Activated CD4-positive, alpha-beta T cell treated with anti-CD3 and anti-CD28 coated beads, Interleukin-2, Interleukin-6, amounts not matched to agents 100 ng/mL and 50 ng/mL, durations not matched to agents 16 hours and 8 hours (primary cell): ENCODE measurements at places on chromosomes 13 and 19.

- no peak for DNase-seq
These were observed 201.3 kb downstream of the SLITRK6 start for GRCh38 chr13:85597790-85598500.

DNA sequence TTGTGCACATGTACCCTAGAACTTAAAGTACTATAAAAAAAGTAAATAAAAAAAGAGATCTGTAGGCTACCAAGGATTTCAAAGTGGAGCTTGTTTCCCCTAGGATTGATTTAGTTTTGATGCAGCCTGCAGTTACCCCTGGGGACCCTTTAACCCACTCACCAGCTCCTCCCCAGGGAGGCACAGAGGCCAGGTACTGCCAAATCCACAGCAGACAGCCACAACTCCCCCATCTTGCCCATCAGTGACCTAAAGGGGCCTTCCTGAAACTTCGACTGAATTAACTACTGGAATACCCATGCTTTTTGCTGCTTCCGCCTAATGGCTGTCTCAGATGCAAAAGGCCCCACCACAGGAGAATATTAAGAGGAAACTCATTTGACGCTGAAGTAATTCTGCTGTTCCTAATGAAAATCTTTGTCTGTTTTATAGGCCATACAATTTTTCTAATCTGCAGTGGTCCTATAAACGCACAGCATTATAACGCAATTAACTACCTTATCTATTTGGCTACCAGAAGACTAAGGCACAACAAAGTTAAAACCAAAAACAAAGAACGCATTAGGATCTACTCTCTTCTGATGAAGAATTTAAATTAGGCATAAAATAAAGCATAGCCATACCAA is 95.0 kb downstream of the FOXO1 start:
- DNase-seq = no peak

- DNase-seq = no peak
These were observed 1.1 kb downstream of the ZNF625 start for GRCh38 chr19:12155324-12155860.

- DNase-seq = no peak
These were observed 49.5 kb upstream of the PCDH17 start for GRCh38 chr13:57582032-57582431.

DNA sequence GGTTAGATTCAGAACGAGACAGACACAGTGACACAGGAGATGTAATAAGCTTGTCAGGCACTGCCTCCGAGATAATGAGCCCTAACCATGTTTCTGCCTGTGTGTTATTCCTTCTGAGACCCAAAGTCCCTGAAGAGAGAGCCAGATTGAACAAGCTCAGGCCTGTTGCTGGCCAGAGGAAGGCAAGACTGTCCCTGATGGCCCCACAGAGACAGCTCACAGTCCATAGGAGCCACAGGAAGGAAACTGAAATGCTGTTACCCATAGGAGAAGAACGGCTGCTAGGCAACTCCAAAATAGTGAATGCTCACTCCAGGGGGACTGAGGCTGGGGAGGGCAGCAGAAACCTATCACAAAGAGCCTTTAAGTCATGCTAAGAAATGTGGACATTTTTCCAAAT is 31.8 kb upstream of the RFXAP start:
- no peak for DNase-seq

DNA sequence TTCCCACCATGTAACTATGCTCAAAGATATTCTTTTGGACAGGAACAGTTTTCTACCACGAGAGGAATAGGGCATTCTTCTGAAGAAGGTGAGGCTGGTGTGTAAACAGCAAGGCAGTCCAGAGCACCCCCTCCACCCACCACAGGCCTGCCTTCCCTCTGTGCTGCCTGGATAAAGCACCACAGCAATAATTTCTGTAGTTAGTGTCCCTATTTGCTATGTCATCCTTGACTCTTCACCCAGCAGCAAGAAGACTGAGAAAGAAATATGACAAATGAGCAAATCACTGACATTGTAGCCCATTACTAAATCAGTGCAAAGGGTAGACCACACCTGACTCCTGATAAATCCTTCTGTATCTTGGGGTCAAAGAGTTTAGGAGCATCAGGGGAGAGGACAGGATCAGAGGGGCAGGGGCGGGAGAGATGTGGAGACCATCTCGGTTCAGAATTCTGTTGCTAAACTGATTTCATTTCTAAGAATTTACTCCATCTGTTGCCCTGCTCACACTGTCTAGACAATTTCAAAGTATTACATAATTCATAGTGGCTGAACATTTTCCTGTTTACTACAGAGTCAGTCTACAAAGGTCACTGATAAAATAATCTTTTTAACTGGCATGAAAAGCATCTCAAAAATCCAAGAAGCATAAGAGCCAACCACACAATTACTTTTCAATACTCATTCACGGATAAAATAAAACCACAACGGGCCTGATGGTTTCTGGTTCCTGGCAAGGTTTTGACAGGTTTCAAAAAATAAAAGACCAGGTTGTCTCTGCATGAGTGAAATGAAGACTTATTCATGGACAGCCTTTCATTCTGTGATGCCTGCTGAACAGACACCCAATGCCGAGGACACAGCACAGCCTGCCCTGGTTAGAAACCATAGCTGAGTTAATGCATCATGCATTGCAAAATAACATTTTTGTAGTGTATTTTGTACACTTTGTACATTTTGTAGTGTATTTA is 88.4 kb upstream of the IRS2 start:
- peak; percentile 2 for DNase-seq

- no peak for DNase-seq
These were observed 40.0 kb upstream of the KL start for GRCh38 chr13:32976056-32976805.

DNA sequence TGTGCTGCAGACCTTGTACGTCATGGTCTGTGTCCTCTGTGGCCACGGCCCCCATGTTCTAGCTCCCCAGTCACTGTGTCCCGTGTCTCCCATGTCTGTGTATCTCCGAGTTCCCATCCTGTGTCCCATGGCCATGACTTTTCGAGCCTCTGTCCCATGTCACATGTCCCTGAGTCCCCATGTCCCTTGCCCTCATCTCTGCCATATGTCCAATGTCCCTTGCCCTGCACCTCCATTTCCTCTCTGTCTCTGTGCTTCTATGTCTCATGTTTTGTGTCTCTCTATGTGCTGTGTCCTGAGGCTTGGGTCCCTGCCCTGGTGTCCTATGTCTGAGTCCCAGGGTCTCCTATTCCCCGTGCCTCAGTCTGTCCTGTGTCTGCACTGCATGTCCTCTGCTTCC is 2.0 kb downstream of the ATP4A start:
- DNase-seq = no peak

DNA sequence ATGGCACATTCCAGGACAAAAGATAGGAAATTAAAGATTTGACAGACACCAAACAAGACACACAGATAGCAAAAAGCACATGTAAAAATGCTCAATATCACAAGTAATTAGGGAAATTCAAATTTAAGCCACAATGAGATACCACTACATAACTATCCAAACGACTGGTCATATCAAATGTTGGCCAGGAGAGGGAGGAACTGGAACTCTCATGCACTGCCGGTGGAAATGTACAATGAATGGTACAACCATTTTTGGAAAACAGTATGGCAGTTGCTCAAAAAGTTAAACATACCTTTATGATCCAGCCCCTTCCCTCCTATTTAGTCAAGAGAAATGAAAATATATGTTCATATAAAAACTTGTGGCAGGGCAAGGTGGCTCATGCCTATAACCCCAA is 36.8 kb upstream of the CYP2S1 start:
- no peak for DNase-seq

- DNase-seq = no peak
These were observed 369.7 kb upstream of the TSHZ3 start for GRCh38 chr19:31718898-31719297.

GRCh38 chr13:94928127-94928775 is 215.9 kb upstream of the SOX21 start:
- DNase-seq = no peak

GRCh38 chr13:75547917-75548316 is 1.7 kb upstream of the UCHL3 start:
- no peak for DNase-seq

GRCh38 chr13:112124141-112124540 is 57.2 kb downstream of the SOX1 start:
- DNase-seq = no peak

- peak; percentile 60 for DNase-seq
These were observed 33.0 kb downstream of the CRYL1 start for GRCh38 chr13:20492641-20493040.

- peak; percentile 14 for DNase-seq
These were observed 161.6 kb downstream of the KDM4B start for GRCh38 chr19:5130371-5131030.

DNA sequence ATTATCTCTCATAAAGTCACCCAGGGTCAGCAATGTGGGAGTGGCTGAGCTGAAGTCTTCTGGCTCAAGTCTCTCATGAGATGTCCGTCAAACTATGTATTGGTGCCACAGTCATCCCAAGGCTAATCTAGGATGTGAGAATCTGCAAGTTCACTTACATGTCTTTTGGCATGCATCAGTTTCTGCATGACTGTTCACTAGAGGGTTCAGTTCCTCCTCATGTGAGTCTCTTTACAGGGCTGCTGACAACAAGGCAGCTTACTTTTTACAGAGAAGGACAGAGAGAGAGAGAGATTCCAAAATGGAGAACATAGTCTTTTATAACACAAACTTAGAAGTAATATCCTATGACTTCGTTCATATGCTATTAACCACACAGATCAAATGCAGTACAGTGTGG is 328.8 kb upstream of the SLITRK1 start:
- no peak for DNase-seq

DNA sequence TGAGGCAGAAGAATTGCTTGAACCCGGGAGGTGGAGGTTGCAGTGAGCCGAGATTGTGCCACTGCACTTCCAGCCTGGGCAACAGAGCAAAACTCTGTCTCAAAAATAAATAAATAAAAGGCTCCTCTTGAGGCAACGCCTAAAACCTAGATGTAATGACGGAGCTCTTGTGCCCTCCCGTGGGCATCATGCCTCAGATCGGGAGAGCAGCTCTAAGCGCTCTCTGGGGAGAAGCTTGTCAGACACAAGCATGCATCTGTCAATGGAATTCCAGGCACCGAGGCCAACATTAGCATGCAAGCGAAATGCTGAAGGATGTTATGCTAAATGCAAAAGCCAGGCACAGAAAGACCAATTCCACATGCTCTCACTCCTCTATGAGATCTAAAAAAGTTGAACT is 45.6 kb upstream of the MRI1 start:
- no peak for DNase-seq

- DNase-seq = no peak
These were observed 112.7 kb upstream of the TSHZ3 start for GRCh38 chr19:31461814-31462539.

- DNase-seq = no peak
These were observed 389.2 kb downstream of the DIAPH3 start for GRCh38 chr13:59774491-59774971.

GRCh38 chr13:31947506-31947905 is 84.1 kb upstream of the FRY start:
- no peak for DNase-seq

DNA sequence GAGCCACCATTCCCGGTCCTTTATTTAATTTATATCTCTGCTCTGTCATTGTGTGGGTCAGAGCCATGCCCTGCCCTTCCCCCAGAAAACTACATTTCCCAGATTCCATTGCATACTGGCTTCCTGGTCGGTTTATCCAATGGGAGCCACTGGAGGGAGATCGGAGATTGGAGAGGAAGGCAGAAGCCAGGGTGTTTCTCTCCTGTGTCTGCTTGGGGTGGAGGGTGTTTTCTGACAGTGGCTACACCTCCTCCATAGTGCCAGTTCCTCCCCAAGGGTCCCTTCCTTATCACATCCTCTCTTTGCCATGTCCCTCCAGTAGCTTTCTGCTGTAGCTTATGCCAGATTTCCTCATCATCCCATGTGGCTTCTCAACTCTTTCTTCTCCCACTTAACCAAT is 19.0 kb downstream of the OLFM2 start:
- DNase-seq = peak; percentile 46

DNA sequence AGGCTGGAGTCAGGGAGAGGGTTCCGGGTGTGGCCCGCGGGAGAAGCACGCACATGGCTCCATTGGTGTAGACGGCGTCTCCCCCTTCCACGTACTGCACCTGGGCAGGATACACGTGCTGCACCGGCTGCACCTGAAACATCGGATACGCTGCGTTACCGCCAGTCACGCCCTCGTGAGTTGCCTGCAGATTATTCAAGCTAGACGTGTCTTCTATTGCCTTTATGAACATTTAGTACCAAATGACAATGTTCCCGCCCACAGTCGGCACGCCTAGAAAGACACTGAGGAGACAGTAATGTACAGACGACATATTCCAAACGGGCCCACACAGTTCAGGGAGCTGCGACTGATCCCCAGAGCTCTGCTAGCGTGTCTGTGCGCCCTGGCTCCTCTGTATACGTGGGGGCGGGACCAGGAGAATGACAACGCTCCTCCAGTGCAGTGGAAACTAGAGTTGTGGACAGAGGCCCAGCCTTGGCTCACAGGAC is 64.1 kb upstream of the RANBP3 start:
- no peak for DNase-seq

GRCh38 chr19:46256855-46257254 is 27.3 kb downstream of the IGFL1 start:
- DNase-seq = no peak

DNA sequence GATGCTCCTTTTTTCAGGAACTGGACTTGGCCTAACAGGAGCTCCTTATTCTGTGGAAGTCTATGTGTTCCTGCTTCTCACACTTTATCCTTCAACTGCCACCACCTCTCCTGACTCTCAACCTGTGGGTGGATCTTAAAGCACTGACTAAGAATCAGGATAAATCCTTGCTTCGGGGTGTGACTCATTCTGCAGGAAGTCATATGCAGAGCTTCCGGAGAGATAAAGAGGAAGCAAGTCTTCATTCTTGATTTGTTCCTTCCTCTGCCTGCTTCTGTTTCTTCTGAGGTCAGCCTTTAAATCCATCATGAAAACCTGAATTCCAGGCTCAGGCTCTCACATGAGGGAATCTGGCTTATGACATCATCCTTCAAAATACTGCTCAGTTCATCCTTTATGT is 137.1 kb upstream of the ATXN8OS start:
- DNase-seq = no peak

DNA sequence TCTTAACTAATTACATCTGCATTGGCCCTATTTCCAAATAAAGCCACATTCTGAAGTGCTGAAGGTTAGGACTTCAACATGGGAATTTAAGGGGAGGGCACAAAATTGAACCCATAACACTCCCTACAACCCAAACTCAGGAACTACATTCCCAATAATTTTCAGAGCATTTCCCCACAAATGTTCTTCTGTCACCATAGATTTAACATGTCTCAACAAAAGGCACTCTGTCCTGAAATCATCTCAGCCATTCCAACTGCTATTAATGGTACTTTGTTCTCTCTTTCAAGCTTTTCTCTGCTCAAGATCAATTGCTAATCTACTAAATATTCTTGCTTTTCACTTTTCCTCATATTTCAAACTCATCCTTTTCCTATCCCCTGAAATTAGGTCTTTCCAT is 74.0 kb upstream of the SOX1 start:
- no peak for DNase-seq

GRCh38 chr13:95154413-95154886 is 146.8 kb downstream of the ABCC4 start:
- no peak for DNase-seq

GRCh38 chr19:33416307-33417215 is 43.1 kb downstream of the CEBPG start:
- peak; percentile 78 for DNase-seq

- DNase-seq = no peak
These were observed 64.5 kb downstream of the RAP2A start for GRCh38 chr13:97498419-97498818.

- no peak for DNase-seq
These were observed at the start of gene GARIN5B for GRCh38 chr19:55362990-55363716. Gene GARIN5B, minus strand, starts transcription at chr19:55363260. Its CDS starts 194 bp downstream, at chr19:55363066.
